ENCODE measurements at places on chromosomes 4 and X.

DNA sequence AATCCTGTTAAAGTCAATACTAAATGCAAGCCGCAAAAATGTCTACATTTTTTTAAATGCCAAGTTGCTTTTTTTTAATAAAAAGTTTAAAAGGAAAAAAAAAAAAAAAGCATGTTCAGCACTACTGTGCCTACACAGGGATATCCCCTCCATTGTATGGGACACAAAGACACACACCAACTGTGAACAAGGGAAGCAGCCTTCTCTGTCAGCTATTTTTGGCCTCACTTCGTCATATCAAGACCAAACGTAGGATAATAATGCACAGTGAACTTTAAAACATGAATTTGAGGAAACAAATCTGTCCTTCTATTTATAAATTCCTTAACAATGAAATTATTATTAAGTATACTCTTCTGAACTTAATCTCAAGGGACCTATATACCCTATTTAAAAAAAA lies 4.4 kb downstream of the FBXW7 start:
- DNase-seq: no peak

DNA sequence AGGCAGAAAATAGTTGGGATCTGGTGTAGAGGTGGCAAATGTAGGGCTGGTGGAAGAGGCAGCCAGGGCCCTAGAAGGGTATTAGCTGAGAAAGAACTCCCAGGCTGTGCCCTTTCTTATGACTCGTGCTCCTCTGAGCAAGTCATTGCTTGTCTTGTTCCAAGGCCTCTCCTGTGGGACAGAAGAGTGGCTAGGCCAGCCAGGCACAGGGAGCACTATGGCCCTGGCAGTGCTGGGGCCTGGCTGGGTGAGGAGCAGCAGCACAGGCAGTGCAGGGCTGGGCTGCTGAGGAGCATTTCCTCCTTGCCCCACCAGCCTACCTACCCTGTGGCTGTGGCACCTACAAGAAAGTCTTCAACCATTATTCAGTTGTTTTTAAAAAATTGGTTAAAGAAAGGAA lies 298.5 kb upstream of the NR3C2 start:
- no peak for DNase-seq

DNA sequence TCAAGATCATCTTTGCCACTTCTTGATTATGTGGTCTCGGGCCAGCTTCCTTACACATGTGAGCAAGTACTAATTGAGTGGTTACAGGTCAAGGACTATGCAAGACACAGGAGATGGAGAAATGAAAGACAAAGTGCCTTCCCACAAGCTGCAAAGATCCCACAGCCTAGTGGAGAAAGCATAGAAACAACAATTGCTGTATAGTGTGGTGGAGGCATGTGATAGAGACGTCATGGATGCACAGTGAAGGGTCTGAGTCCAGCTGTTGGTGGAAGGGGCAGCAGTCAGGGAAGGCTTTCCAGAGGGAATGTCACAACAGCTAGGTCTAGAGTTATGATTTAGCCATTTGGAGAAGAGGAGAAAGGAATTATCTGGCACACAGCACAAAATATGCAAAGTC lies 210.6 kb downstream of the KDR start:
- DNase-seq: no peak

DNA sequence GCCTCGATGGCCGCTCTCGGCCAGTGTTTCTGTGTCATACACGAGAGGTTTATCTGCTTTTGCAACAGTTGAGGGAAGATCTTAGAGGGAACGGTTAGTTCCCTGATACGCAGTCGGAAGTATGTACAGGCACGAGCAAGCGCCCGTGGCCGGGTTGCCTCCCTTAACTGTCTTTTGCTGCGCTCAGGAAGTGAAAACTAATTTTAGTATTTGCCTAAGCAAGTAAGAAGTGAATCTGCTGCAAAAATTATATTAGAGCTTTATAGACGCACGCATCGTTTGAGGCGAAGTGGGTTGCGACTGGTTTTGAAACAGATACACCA lies 695 bp downstream of the MTM1 start:
- DNase-seq: no peak

- DNase-seq: no peak
Observed at GRCh38 chrX:55118574-55118973, 29.8 kb downstream of the PAGE2 start.

DNA sequence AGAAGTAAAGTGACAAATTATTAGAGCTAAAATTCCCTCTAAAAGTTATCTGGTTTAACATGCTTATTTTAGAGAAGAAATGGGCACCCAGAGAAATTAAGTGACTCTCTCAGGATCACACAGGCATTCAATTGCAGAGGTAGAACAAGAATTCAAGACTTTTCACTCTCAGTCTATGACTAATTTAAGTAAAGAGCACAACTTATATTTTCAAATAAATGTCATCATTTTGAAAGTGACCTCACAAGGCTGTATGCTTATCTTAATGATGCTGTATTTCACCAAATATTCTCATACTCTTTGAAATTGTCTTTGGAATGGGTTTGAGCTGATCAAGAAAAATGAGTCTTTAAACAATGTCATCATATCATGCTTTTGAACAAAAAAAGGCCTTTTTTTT lies 15.3 kb downstream of the GPR174 start:
- DNase-seq: no peak

DNA sequence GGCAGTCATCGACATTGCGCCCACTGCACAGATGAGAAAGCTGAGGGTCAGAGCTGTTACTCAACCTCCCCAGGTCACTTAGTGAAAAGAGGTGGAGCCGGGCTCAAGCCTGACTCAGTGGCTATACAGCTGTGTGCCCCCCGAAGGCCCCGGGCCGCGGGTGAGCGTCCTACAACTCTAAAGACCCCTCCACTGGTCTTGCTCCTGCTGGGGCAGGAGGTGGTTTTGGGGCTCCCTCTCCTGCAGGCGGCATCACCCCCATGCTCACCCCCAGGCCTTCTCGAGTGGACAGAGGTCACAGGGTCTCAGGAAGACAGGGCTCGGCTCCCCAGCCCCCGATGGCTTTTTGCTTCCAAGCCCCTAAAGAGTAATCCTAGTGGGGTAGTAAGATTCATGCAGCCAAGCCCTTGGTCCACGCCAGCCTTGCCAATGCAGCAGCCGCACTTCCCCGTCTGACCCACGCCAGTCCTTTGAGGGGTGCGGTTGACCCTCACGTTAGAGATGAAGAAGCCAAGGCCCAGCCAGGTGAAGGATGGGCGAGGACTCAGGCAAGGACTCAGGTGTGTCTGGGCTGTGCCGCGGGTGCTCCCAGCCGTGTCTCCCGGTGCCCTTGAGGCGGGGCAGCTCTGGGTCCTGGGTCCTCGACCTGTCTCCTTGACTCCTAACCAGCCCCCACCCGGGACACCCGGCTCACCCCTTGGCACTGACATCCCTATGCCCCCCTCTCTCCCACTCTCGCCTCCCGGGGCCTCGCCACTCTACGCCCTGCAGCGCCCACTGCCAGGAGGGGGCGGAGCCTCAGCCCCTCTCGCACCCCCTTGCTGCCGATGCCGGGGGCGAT lies 200.4 kb downstream of the AFAP1 start:
- no peak for DNase-seq

- no peak for DNase-seq
Observed at GRCh38 chrX:68443155-68443868, 10.0 kb upstream of the OPHN1 start.

DNA sequence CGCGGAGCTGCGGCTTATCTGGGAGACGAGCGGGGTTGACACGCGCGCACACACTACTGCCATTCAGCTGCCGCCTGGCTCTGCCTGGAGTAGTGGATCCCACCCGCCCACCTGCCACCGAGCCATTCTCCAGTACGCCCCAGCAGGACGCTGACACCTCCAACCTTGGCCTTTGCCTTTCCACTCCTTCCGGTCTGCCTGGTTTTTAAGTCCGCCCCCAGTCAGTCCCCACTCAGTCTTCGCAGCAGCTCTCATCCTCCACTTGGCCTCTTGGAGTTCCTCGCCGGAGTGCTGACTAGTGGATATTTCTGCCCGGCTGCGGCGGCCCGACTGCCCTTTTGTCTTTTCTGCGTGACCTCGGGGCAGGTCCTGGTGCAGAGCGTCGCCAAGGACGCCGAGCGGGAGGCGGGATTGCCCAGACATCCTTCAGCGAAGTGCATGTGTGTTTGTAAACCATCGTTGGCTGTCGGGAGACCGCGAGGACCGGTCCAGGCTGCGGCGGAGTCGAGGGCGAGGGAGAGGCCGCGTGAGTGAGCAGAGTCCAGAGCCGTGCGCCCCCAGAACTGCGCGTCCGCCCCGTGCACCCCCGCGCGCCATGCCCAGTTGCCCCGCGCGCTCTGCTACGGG lies 1.1 kb downstream of the SLIT2 start:
- no peak for DNase-seq

- DNase-seq: no peak
Observed at GRCh38 chr4:150970685-150971151, 44.4 kb downstream of the LRBA start.

DNA sequence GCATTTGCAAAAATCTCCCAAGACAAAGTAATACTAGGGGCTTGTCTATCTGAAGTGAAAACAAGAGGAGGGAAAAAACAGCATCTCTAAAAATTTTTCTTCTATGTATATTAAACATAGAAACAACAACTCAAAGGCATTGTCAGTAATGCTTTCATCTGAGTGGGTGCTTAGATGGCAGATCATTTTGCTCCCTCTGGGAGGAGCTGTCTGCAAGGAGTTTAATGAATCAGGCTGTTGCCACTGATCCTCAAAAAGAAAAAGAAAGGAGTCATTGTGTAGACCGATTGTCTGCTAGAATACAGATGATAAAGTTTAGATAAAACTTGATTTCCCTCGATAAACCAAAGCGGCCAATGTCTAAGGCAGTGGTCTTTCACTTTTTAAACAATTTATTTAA lies 49.7 kb upstream of the KLHL8 start:
- DNase-seq: no peak

DNA sequence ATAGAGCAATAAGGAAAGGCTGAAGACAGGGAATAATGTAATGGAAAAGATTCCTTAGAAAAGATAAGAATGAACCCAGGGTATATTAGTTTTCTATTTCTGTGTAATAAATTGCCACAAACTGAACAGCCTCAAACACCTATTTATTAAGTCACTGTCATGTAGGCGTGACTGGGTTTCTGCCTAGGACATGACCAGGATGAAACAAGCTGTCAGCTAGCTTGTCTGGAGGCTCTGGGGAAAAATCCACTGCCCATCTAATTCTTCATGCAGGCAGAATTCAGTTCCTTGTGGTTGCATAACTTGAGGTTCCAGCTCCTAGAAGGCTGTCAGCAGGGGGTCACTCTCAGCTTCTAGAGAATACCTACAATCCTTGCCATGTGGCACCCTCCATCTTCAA lies 277.7 kb downstream of the TMA16 start:
- DNase-seq: no peak

DNA sequence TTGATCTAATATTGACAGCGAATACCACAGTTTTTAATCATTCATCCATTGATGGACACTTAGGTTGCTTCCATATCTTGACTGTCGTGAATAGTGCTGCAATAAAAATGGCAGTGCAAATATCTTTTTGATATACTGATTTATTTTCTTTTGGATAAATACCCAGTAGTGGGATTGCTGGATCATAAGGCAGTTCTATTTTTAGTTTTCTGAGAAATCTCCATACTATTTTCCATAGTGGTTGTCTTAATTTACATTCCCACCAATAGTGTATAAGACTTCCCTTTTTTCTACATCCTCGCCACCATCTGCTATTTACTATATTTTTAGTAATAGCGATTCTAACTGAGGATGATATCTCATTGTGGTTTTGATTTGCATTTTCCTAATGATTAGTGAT lies 100.1 kb downstream of the SMARCA1 start:
- DNase-seq: no peak

DNA sequence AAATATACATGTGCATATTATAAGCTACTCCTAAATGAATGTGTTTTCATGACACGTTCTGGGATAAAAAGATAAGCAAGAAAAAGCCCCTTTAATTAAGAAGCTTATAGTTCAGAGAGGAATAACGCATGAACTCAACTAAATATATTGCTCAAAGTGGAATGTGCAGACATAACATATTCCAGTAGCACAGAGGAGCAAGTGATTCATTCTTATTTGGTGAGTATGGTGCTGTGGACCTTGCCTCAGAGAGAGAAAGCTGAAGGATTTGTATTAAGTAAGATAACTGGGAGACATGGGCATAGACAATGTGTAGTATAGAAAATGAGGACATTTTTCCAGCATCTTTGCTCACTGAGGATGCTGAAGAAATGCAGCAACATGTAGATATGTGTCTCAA lies 76.8 kb downstream of the CFAP299 start:
- DNase-seq: no peak

GRCh38 chr4:108270466-108271450 lies 102.0 kb upstream of the LEF1 start:
- no peak for DNase-seq

- no peak for DNase-seq
Observed at GRCh38 chr4:182453830-182454229, 210.6 kb downstream of the TENM3 start.

DNA sequence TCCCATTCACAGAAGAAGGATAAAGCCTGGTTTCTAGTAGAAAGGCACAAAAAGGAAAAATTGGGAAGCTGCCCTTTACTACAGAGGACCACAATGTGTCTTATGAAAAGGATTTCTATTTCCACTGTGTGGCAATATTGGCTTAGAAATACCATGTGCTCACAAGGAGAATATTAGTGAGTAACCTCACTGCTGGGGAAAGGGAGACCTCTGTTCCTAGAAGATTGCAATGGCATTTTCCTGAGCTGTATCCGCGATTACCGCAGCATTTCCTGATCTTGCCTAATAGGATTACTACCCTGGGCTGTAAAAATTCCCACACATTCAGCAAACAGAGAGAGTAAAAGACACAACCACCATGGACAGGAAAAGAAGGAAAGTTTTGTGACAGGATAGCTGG lies 308.8 kb upstream of the TECRL start:
- no peak for DNase-seq

GRCh38 chrX:137227151-137227550 lies 193.4 kb upstream of the GPR101 start:
- no peak for DNase-seq

- DNase-seq: no peak
Observed at GRCh38 chr4:11710453-11711093, 281.9 kb upstream of the HS3ST1 start.

GRCh38 chr4:146550161-146550560 lies 28.4 kb upstream of the SLC10A7 start:
- DNase-seq: no peak

GRCh38 chr4:28117084-28117682 lies 1256.5 kb downstream of the STIM2 start:
- DNase-seq: no peak

DNA sequence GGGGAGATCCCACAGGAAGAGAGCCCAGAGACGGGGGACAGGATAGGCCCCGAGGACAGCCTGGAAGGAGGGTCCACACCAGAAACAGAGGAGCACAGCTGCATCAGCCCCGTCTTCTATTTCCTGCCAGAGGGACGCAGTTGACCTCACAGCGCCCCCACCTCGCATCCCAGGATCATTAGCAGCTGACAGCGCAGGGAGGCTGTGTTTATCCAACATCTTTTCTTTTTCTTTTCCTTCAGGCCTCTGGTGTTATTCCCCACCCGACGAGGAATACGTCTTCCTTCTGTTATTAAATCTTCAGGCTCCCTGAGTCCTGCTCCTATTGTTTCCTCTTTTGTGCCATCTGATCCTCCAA lies 75.4 kb downstream of the DCHS2 start:
- no peak for DNase-seq

Data from GM19239 (cell line).